ENCODE measurements at places on chromosomes 7 and 10.

- no peak for DNase-seq
Measured at GRCh38 chr10:112490545-112490944, 43.5 kb downstream of the VTI1A start.

DNA sequence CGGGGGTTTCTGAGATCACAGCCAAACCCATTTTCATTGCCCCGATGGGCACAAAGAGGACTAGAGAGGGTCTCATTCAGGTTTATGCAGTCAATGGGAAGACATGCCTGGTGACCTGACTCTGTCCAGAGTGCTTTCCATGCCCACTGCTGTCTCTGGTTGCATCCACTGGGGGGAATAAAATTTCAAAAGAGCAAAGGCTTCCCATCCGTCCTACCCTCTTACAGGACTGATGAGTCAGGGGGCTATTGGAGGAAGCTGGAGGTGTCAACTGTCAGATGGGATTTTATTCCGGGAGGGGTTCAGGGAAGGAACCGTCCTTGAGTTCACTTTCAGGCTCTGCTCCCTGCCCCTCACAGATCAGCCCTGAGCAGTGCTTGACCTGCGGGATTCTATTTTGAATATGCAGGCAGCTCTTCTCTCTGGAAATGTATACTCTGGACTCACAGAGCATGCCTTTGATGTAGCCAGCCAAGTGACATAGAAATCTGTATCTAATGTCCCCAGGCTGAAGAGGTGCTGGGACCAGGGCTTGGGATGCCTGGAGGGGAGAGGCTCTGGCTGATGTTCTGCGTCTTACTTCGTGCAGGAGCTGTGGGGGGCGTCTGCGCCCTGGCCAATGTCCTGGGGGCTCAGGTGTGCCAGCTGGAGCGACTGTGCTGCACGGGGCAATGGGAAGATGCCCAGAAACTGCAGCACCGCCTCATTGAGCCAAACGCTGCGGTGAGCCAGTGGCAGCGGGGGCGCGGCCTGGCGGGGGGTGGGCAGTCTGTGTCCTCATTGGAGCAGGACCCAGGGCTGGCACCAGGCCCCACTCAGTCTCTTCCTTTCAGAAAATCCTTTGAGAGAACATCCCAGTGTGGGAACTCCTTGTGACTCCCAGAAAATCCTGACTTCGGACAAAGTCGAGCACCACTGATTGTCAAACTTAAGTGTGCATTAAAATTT lies 12.0 kb downstream of the C10orf62 start:
- DNase-seq: no peak

GRCh38 chr10:725786-726185 lies 36.3 kb upstream of the DIP2C start:
- DNase-seq: no peak

- DNase-seq: no peak
Measured at GRCh38 chr10:72525277-72525676, 100.6 kb downstream of the MICU1 start.

GRCh38 chr10:116990276-116990800 lies 14.6 kb downstream of the SHTN1 start:
- no peak for DNase-seq

- no peak for DNase-seq
Measured at GRCh38 chr7:149444287-149444686, 16.6 kb downstream of the ZNF777 start.

DNA sequence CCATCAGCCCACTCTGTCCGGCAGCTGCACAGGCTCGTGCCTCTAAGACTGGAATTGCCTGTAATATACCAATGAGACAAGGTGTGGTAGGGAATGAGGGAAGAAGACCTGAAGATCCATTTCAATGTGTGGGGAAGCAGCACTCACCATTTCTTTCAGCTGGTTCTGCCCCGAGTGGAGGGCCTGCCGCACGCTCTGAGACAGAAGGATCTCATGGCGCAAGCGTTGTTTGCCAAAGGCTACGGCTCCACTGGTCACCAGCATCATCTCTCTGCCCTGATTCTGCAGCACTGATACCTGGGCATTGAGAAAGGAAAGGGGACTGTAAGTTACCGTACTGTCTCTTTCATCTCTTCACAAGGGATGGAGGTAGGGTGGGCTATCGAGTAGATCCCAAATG lies 19.4 kb downstream of the ALDH18A1 start:
- no peak for DNase-seq

GRCh38 chr7:48011951-48012350 lies 17.0 kb downstream of the SUN3 start:
- DNase-seq: no peak

DNA sequence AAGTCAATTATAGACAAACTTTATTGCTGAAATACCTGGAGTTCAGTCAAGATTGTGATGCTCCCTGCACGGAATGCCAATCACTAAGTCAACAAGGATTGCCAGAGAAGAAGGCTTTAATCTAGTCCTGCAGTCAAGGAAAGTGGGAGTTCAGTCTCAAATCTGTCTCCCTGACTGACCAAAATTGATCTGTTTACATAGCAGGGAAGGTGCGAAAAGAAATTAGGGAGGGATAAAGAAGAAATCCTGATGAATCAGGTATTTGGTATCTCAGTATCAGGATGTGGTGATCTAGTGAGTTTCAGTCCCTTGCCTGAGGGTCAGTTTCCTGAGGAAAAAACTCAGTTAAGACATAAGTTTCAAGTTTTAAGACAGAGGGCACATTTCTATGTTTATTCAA lies 2.1 kb upstream of the AKR1D1 start:
- DNase-seq: no peak

DNA sequence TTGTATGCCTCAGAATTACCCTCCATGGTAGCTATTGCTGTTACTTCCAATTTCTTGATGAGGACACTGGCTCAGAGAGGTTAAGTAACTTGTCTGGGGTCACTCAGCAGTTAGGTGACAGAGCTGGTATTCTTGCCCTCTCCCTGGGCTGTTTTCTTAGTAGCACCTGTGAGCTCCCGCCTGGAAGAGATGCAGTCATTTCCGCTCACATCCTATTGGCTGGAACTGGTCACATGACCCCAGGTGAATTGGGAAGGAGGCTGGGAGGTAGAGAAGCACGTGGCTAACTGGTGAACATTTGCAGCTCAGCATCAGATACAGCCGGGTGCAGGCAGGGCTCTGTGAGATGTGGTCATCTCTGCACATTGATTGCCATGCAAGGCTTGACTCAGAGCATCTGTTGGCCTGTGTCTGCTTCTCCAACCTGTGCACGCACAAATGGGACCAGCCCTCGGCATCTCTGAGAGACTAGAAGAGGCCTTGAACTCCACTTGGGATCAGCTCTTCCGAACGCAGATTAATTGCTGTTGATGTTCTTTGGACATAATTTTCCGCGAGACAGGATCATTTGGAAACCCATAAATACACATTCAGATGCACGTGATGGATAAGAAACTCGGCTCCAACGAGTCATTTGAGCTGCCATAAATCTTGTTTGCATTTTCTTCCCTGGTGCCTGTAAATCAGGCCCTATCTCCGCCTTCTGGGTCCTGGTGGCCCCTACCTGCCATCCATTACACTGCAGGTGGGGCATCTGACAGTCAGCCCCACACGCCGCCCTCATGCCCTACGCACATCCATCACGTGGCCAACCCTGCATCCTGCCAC lies 42.8 kb downstream of the MYL10 start:
- no peak for DNase-seq

- DNase-seq: no peak
Measured at GRCh38 chr7:106019470-106019820, 56.4 kb downstream of the CDHR3 start.

- no peak for DNase-seq
Measured at GRCh38 chr7:10708447-10708846, 265.2 kb upstream of the PHF14 start.

DNA sequence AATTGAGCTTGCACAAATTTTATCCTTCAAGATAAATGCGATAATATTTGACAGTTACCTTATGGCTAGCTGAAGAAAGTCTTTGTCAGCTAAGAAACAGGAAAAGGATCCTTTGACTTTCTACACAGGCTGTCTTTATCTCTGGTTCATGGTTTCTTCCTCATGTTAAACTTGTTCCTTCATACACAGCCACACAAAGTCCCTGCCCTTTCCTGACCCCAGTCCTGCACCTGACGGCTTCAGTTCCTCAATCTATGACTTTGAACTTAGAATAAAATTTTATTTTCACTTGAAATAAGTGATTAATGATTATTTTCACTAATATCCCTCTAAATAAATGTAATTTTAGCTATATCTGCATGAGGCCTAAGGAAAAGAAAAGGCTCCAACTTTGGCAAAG lies 77.8 kb upstream of the PRSS1 start:
- DNase-seq: no peak

GRCh38 chr10:43315535-43316207 lies 48.8 kb upstream of the RASGEF1A start:
- DNase-seq: no peak

DNA sequence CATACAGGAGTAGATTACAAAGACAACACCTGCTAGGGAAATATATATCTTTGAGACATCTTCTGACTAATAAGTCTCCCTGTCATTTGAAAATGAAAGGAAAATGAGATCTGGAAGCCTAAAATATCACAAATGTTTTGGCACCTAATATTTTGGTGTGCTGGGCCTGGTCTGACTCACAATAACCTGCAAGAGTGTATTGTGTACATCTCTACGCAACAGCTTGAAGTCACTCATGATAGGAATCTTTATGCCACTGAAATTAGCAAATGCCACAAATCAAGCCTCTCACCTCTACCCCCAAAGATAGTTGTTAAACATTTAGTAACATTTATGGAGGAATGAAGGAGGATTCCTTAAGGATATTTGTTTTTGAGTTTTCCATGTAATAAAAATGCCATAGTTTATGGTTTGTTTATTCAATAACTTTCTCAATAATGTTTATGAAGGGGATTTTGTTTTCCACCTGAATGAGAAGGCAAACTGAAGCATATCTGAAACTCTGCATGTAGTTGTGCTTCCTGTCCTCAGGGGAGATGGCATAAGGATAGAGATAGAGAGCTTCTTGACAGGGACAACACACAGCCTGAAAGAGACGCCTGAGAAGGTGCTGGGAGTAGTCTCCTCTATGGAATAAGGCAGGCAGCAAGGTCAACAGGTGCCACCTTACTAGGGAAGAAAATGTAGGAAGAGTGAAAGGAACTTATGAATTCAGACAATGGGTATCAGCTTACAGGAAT lies 197.4 kb downstream of the AHR start:
- no peak for DNase-seq

DNA sequence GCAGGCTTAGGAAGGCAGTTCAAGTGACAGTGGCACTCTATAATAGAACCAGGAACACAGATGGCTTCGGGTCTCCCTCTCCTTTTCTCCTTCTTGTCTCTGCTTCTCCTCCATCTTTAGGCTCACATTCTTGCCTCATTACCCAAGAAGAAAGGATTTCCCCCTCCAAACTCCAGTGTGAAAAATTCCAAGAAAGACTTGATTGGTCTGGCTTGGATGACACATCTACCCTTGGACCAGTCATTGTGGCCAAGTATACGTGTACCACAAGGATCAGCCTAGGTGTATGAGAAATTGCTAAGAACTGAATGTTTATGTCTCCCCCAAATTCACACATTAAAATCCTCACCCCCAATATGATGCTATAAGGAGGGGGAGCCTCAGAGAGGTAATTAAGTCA lies 53.9 kb downstream of the PRTFDC1 start:
- no peak for DNase-seq

DNA sequence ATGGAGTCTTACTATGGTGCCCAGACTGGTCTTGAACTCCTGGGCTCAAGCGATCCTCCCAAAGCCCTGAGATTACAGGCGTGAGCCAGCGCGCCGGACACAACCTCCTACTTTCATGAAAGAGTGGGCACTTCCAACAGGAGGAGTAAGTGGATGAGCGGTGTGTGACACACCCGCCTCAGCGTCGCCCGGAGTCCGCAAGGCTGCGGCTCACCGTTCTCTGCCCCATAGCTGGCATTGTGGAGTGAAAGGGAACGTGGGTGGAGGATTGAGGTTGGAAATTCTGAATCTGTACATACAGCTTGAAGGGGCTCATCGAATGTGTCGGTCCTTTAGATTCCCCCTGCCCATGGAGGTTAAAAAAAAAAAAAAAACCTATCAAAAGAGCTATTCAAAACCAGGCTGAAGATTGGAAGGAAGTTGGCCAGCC lies 524 bp upstream of the PRXL2A start:
- DNase-seq: no peak

DNA sequence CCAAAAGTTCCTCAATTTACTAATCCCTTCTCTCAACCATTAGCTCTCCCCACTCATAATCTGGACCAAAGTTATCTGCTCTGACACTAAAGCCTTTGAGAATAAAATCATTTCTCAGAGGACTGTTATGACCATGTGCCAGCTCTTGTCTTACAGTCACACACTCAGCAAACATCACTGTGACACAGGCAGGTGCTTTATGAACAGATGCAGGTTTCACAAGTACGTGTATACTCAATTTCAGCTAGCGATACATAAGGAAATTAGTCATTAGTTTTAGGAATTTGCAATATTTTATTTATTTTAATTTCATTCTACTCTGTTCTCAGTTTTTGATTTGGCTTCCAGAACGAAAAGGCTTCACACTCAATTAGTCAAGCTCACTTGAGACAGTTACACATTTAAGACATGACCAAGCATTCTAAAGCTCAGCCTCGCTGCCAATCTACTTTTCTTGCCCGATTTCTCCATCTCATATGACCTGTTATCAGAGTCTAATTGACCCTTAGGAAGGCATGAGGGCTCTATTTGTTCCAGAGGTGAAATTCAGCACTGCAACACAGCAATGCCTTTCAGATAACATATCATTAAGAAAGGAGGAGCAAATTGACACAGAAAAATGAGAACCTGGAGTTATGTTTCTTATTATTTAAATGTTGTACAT lies 76.8 kb downstream of the TFEC start:
- DNase-seq: no peak

GRCh38 chr7:12552876-12553275 lies 17.6 kb upstream of the SCIN start:
- no peak for DNase-seq

GRCh38 chr7:16554518-16555236 lies 28.1 kb downstream of the LRRC72 start:
- DNase-seq: no peak

DNA sequence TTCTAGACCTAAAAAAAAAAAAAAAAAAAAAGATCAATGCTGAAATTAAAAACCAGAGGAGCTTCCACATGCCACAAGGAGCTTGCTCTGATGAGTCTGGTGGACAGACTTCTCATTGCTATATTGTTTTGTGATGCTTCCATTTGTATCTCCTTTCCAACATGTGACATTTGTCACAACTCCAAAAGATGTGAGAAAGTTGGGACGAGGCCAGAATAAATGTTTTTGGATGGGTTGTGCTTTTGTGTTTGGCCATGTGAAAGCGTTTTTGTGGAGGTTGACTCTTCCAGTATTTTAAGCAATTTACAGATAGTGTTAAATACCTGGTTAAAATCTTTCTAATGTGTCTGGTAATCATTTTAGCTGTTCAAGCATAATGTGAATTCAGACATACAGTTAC lies 280.1 kb downstream of the SKAP2 start:
- no peak for DNase-seq

GRCh38 chr10:131921184-131921583 lies 20.4 kb downstream of the PPP2R2D start:
- no peak for DNase-seq
